ENCODE measurements at places on chromosomes 1 and 21.

DNA sequence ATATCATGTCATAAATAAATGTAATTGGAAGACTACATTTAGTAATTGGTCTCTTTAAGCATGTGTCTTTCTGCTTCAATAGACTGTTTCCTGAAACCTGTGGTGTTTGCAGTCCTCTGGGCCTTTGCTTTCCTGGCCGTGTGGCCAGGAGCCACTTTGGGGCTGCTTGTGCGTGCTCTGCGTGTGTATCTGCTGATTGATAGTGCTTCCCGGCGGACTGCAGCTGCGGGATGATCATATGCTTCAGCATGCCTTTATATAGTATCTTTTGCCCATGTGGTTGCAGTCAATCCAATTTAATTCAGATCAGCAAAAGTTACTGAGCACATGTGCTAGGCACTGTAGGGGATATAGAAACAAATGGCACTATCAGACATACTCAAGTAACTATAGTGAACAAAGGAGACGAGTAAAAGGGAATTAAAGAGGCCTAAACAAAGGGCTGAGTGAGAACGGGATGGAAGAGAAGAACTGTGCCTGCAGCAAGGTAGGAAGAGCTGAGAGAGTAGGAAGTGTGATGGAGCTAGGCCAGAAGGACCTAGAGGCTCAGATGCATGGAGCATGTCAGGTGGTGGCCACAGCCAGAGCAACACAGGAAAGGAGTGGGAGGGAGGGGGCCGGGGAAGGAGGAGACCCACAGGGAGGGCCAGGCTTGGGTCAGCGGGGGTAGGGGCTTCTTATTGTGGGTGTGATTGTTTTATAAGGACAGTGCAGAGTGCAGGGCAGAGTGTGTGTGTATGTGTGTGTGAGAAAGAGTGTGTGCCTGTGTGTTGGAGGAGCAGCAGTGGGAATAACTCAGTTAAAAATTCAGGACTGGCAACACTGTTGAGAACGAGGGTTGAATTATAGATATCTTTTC is 27.2 kb upstream of the TTF2 start:
- no peak for DNase-seq

DNA sequence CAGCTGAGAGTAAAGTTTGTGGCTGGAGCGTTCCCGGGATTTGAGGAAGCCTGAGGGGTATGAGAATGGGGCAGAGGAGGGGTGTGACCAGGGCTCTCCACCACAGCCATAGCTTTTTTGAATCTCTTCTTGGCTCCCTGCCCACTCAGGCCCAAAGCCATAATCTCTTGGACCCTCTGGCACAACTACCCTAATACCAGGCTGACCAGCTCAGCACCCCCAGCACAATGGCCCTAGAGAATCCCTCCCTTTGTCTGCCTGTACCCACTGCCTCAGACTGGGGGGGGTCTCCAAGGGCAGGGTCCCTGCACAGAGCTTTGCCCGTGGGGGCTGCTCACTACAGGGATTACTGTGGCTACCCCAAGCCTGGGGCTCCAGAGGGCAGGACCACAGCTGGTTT is 7.5 kb downstream of the DENND4B start:
- no peak for DNase-seq

DNA sequence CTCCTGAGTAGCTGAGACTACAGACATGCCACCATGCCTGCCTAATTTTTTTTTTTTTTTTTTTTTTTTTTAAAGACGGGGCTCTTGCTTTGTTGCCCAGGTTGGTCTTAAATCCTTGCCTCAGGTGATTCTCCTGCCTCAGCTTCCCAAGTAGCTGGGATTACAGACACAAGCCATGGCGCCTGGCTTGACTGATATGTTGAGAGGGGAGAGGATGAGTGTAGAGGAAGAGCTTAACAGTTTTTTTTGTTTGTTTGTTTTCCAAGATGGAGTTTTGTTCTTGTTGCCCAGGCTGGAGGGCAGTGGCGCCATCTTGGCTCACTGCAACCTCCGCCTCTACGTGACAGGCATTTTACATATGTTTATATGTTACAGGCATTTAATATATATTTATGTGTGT is 2.5 kb downstream of the SRP9 start:
- no peak for DNase-seq

GRCh38 chr1:205077158-205077933 is 6.9 kb downstream of the TMEM81 start:
- DNase-seq: no peak

GRCh38 chr21:38923429-38923828 is 117.7 kb downstream of the ETS2 start:
- DNase-seq: no peak

Measured in stimulated activated CD4-positive, alpha-beta T cell treated with anti-CD3 and anti-CD28 coated beads, Interleukin-4, amount 100 ng/mL, for 48 hours (primary cell).